Karpas-422 (cell line): ENCODE measurements at places on chromosomes 16 and 17. TPM values are rescaled to one million over a fixed set of nuclear protein-coding genes. Genes with fewer than 3 reads are reported as not detected.

The OR1F1 gene
- not detected in 2 replicates for total RNA-seq

- DNase-seq: no peak
Observed at GRCh38 chr17:74353446-74354060, 8.1 kb downstream of the BTBD17 start.

DNA sequence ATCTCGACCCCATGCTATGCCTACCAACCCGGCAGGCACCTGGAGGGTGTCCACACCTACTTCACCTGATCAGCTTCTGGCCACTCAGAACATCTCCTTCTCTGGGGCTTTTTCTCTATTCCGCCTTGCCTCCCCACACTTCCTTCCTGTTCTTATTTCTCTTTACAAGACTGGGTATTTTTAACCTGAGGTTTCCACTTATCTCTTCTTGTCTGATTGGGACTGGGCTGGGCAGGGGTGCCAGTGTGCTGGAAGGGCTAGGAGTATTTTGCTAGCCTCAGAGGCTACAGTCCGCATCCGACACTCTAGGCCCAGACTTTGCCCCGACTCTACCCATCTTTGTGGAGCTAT is 26.2 kb upstream of the ZNF652 start:
- DNase-seq: no peak

- no peak for DNase-seq
Observed at GRCh38 chr17:77926981-77927380, 31.5 kb upstream of the TNRC6C start.

GRCh38 chr17:16329519-16330271 is 23.6 kb downstream of the CENPV start:
- DNase-seq: no peak

The PPY gene
- not detected in 2 replicates for total RNA-seq

- DNase-seq: peak; percentile 40
Observed at GRCh38 chr17:66633317-66633965, 201.5 kb upstream of the CACNG5 start.

- peak; percentile 67 for DNase-seq
Observed at GRCh38 chr17:68197091-68197996, 50.5 kb upstream of the AMZ2 start.

GRCh38 chr17:62745806-62746205 is 62.3 kb downstream of the MARCHF10 start:
- no peak for DNase-seq

The CDR2L gene
- total RNA-seq: not detected in 2 replicates

The NFATC2IP gene
- 58.2 and 64.0 TPM in 2 replicates for total RNA-seq
